ENCODE measurements at places on chromosomes 7 and 10.

- DNase-seq = no peak
Measured at GRCh38 chr7:77734659-77735421, 38.6 kb downstream of the RSBN1L start.

DNA sequence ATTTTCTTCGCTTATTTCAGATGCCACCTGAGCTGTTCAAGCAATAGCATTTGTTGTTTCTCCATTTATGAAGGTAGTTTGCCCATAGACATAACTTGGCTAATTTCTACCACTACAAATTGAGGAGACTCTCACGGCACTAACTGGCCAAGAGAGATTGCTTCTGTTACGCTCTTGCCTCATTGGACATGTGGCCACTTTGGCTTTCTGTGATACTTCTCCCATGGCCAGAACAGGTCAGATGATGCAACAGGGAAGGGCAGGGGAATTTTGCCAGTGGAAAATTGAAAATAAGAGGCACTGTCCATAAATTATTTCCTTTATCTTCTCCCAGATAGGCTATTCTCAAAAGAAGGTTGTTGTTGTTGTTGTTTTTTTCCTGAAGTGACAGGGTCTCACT is 1633.3 kb upstream of the LRRTM3 start:
- no peak for DNase-seq

GRCh38 chr7:137454246-137454724 is 110.8 kb upstream of the PTN start:
- DNase-seq = peak; percentile 16

- DNase-seq = no peak
Measured at GRCh38 chr7:70571403-70571934, 560.5 kb upstream of the GALNT17 start.

DNA sequence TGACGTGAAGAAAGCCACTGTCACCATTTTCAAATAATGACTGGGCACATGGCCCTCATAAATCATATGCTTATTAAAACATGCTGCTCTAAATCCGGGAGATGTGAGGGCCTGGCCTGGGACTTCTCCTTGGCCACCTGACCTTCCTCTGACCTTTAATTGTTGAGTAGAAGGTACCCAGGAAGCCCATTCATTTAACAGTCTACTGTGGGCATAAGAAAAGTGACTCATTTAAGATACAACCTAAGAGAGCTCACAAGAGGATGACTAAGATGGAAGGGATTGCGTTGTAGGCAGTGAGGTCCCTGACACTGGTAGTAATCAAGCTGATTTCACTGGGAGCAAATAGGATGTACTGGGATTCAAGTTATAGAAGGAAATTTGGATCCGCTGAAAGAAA is 203.4 kb upstream of the GPR26 start:
- DNase-seq = no peak

GRCh38 chr7:42639930-42640329 is 271.9 kb downstream of the C7orf25 start:
- DNase-seq = no peak

DNA sequence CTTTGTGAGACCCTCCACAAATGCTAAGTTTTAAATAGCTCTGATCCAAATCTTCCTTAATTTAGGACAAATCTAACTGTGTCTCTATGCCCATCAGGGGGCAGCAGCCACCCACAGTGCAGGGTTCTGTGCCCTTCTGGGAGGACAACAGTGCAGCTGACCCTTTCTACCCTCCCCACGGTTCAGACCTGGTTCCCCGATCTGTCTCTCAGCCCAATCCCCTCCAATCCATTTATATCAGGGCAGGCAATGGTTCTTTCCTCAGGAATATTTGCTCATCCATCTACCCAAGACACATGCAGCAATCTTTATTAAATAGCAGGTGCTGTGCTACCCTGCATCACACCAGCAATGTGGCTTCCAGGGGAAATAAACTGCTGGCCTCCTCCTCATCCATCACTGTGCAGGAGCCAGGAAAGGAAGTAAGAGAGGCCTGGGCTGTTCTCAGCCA is 4.0 kb upstream of the RBM28 start:
- DNase-seq = peak; percentile 60

DNA sequence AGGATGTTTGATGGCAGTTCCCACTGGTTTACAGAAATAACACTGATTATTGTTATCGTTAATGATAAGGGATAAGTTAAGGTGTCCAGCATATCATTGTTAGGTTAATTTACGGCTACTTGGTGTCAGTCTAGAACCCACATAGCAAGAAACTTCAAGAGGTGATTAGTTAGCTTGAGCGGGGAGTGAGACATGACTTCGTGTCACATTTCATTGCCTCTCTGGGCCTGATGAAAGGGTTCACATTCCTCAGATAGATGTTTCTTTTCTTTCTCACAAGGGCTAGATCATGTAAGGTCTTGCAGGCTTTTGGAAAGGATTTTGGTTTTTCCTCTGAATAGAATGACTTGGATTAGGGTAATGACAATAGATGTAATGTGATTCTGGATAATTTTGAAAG is 26.7 kb downstream of the WAC start:
- DNase-seq = no peak

DNA sequence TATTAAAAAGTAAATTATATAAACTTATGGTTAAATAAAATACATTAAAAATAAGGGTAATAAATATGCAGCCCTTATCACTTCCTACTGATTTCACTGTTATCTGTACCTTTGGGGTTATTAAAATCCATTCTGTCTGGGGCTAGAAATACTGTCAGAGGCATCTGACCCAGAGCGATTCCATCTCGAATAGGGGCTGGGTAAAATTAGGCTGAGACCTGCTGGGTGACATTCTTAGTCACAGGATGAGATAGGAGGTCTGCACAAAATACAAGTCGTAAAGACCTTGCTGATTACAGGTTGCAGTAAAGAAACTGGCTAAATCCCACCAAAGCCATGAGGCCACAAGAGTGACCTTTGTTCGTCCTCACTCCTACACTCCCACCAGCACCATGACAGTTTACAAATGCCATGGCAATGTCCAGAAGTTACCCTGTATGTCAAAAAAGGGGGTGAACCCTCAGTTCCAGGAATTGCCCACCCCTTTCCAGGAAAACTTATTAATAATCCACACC is 77.6 kb downstream of the COBL start:
- no peak for DNase-seq

DNA sequence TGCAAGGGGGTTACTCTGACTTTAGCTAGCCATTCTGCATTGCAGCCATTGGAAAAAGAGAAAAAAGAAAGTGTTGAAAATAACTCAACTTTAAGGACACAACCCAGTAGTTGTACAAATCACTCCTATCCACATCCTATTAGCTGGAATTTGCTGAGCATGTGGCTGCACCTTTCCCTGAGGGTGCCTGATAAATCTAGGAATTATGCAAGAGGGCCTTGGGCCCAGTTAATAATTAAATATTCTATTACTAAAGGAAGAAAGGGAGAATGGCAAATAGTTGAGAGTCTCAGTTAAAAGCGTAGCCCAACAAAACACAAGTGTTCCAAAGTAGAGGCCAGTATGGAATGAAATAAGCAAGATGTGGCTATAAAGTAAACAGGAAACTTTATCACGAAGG is 200.9 kb upstream of the CNTNAP2 start:
- DNase-seq = no peak

DNA sequence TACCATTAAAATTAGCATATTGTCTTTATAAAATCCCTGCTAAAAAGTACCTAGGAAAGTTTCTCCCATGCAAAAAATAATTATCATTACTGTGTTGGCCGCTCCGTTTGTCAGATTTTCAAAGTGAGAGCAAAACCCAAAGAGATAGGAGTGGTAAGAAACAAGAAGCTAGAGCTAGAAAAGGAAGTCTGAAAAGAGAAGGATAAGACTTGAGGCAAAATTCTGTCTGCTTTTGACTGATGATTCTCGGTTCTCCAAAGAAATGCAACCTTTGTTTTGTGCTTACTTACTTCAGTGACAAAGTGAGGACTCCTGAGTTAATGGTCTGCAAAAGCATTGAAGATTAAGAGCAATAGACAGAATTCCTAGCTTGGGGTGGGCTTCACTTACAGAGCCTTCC is 33.3 kb upstream of the CAPZA2 start:
- DNase-seq = no peak

DNA sequence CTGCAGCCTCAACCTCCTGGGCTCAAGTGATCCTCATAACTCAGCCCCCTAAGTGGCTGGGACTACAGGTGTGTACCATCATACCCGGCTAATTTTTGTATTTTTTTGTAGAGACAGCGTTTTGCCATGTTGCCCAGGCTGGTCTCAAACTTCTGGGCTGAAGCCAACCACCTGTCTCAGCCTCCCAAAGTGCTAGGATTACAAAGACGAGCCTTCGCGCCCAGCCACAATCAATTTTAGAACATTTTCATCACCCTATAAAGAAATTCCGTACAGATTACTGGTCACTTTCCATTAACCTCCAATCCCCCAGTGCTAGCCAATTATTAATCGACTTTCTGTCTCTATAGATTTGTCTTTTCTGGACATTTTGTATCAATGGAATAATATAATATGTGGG is 32.3 kb upstream of the PALS2 start:
- no peak for DNase-seq

- no peak for DNase-seq
Measured at GRCh38 chr10:28105561-28105960, 106.7 kb upstream of the ODAD2 start.

DNA sequence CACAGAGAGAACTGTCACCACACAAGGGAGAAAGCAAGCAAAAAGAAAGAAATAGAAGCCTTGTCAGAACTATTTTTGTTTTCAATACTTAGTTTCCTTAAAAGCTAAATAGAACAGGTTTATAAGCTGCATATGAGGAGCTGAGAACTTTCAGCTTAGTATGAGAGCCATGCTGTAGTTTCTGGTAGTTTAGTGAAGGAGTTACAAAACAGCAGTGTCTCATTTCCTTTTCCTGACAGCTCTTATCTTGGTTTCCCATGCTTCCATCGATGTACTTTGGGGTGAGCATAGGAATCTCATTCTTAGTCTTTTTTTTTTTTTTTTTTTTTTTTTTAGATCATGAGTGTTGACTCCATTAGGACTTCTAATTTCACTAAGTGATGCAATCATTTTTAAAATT is 8.6 kb upstream of the CHRM2 start:
- DNase-seq = no peak

GRCh38 chr7:38169847-38170246 is 8.2 kb upstream of the STARD3NL start:
- DNase-seq = no peak

DNA sequence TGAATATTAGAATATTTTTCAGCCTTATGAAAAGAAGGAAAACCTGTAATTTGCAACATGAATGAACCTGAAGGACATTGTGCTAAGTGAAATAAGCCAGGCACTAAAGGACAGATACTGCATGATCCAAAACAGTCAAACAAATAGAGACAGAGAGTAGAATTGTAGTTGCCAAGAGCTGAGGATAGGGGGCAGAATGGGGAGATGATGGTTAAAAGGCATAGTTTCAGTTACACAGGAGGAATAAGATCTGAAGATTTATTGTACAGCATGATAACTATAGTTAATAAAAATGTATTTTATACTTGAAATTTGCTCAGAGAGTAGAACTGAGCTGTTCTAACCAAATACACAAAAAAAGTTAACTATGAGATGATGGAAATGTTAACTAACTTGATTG is 149.0 kb upstream of the TMEM106B start:
- no peak for DNase-seq

- no peak for DNase-seq
Measured at GRCh38 chr10:45235798-45236220, 79.6 kb downstream of the OR13A1 start.

GRCh38 chr7:20932785-20933527 is 146.3 kb upstream of the SP8 start:
- DNase-seq = no peak

GRCh38 chr10:36188461-36188860 is 546.4 kb upstream of the FZD8 start:
- no peak for DNase-seq

GRCh38 chr10:128087884-128088709 is 38.1 kb downstream of the MKI67 start:
- no peak for DNase-seq

DNA sequence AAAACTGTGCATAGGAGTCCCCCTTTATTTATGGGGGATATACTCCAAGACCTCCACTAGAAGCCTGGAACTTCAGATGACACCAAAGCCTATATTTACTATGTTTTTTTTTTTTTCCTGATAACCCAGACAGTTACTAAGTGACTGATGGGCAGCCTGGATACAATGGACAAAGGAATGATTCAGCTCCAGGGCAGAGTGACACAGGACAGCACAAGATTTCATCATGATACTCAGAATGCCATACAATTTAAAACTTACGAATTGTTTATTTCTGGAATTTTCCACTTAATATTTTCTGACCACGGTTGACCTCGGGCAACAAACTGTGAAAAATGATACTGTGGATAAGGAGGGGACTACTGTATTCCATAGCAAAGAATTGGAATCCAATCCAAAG is 843.6 kb downstream of the PCDH15 start:
- DNase-seq = no peak

- DNase-seq = no peak
Measured at GRCh38 chr10:60532696-60533468, 143.2 kb upstream of the ANK3 start.

GRCh38 chr10:35387768-35388167 is 51.5 kb downstream of the CCNY start:
- DNase-seq = no peak

GRCh38 chr7:16918288-16918895 is 36.6 kb upstream of the AGR3 start:
- no peak for DNase-seq

- no peak for DNase-seq
Measured at GRCh38 chr7:125427676-125428075, 498.1 kb upstream of the POT1 start.

DNA sequence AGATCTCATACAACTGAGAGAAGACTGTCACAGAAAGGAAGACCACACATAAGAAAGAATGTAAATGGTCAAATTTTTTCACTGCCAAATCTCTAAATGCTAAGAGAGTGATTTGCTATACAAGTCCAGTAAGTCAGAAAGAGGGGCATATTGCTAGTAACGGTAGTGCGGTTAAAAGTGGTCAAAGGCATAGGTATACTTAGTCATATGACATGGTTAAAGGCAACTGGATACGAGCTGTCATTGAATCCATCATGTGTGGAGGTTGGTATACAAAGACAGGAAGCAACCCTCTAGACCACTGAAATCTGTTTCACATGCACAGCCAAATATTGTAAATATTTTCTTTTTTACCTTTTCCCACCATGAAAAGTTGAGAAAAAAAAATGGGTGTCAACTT is 4.8 kb downstream of the INHBA start:
- no peak for DNase-seq

- no peak for DNase-seq
Measured at GRCh38 chr10:128095027-128095752, 31.0 kb downstream of the MKI67 start.

GRCh38 chr7:116554911-116555310 is 30.1 kb downstream of the CAV1 start:
- DNase-seq = no peak

DNA sequence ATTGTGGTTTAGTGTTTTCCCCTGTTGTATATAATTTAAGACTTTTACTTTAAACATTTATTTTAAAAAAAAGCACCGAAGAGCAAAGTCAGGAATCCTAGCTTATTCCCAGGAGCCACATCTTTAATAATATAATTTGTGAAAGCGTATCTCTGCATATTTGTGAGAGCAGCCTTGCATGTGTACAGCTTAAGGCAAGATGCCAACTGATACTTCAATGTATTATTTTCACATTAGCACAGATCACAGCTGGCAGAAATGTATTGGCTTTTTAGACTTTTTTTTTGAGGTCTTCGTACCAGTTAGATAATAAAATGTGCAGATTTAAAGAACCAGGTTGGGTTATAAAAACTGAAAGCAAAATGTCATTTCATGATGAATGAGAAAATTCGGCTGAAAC is 845.7 kb upstream of the POT1 start:
- DNase-seq = no peak
